Subcutaneous adipose tissue (tissue), 4 donors: ENCODE measurements at places on chromosomes 2 and 18. TPM values are rescaled to one million over a fixed set of nuclear protein-coding genes. Genes with fewer than 3 reads are reported as not detected.

The RAX gene
- not detected for total RNA-seq

The CLEC4F gene
- 0.38 TPM for total RNA-seq

The DNAJC10 gene
- 50.2 TPM for total RNA-seq

The RFTN2 gene
- 12.7 TPM for total RNA-seq

The DSG1 gene
- not detected for total RNA-seq

The PROKR1 gene
- total RNA-seq = under 0.01 TPM
